Right lobe of liver (tissue), 6 donors: ENCODE measurements at places on chromosomes 12 and 14.
A peak's percentile ranks its signal among the peaks of the same experiment; 100 is the strongest.

- no peak overlapping the region for H3K27ac ChIP-seq
- no peak for DNase-seq
- H3K4me1 ChIP-seq, result no peaks in the 10 kb centered on the region
These were observed 73.9 kb upstream of the PRMT8 start for GRCh38 chr12:3417113-3417512.

DNA sequence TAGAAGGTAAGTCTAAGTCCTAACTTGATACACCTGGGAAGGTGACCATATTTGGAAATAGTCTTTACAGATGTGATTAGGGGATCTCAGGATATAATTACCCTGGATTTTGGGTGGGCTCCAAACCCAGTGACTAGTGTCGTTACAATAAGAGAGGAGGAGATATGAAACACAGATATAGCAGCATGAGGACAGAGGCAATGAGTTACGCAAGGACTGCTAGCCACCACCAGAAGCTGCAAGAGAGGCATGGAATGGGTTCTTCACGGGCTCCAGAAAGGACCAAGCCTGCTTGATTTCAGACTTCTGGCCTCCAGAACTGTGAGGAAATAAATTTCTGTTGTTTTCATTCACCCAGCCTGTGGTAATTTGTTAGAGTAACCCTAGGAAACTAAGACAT is 28.6 kb downstream of the FGFR1OP2 start:
- H3K36me3 ChIP-seq, result peaks cover 7% of the 10 kb centered on the region
- DNase-seq, result no peak
- no peak overlapping the region for H3K27ac ChIP-seq
- no peak overlapping the region for H3K4me3 ChIP-seq
- H3K27me3 ChIP-seq, result no peaks in the 10 kb centered on the region

GRCh38 chr12:27549801-27550652 is 26.0 kb downstream of the PPFIBP1 start:
- H3K4me3 ChIP-seq, result no peak overlapping the region
- no peaks in the 10 kb centered on the region for H3K36me3 ChIP-seq
- peaks cover 3% of the 10 kb centered on the region for H3K4me1 ChIP-seq
- no peaks in the 10 kb centered on the region for H3K27me3 ChIP-seq
- peak overlapping the region; percentile 75 for H3K27ac ChIP-seq

DNA sequence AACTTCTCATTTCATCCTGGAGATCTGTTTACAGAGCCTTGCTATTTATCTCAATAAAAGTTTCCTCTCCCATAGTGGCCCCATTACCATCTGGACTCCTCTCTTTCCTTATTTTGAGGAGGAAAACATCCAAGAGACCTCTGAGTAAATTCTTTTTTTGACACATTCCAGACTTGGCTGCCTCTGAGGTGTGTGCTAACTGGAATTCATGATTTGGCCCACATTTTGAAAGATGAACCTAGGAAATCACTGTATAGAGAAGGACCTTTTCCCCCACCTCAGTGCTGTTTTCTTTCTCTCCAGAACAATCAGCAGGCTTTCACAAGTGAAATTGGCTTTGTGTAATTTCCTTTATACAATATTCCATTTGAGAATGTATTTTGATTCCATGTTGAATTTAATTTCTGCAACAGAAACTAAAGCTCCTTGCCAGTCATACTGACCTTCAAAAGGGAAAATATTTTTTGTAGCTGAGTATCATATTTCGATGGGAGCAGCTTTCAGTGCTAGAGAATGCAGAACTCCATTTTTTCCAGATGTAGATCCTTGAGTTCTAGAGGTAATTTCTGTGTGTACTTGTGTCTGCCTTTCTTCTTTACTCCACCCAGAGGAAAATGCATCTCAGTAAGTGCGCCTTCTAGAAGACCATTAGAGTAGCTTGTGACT is 244.9 kb upstream of the RGS6 start:
- no peaks in the 10 kb centered on the region for H3K4me1 ChIP-seq
- no peaks in the 10 kb centered on the region for H3K27me3 ChIP-seq
- H3K27ac ChIP-seq, result no peak overlapping the region
- no peak for DNase-seq
- H3K4me3 ChIP-seq, result no peak overlapping the region

- H3K36me3 ChIP-seq, result no peaks in the 10 kb centered on the region
- no peak overlapping the region for H3K27ac ChIP-seq
- H3K27me3 ChIP-seq, result no peaks in the 10 kb centered on the region
- H3K4me1 ChIP-seq, result no peaks in the 10 kb centered on the region
- H3K4me3 ChIP-seq, result no peak overlapping the region
- no peak for DNase-seq
These were observed 88.1 kb upstream of the WSCD2 start for GRCh38 chr12:108040947-108041346.

GRCh38 chr14:69710378-69710777 is 56.6 kb upstream of the SRSF5 start:
- H3K4me3 ChIP-seq, result no peak overlapping the region
- H3K27ac ChIP-seq, result no peak overlapping the region
- H3K4me1 ChIP-seq, result peaks cover 8% of the 10 kb centered on the region
- peaks cover 25% of the 10 kb centered on the region for H3K36me3 ChIP-seq

GRCh38 chr12:6377667-6377994 is 2.3 kb upstream of the SCNN1A start:
- H3K4me3 ChIP-seq, result no peak overlapping the region
- no peaks in the 10 kb centered on the region for H3K4me1 ChIP-seq
- no peaks in the 10 kb centered on the region for H3K27me3 ChIP-seq
- no peaks in the 10 kb centered on the region for H3K36me3 ChIP-seq
- DNase-seq, result peak; percentile 77

DNA sequence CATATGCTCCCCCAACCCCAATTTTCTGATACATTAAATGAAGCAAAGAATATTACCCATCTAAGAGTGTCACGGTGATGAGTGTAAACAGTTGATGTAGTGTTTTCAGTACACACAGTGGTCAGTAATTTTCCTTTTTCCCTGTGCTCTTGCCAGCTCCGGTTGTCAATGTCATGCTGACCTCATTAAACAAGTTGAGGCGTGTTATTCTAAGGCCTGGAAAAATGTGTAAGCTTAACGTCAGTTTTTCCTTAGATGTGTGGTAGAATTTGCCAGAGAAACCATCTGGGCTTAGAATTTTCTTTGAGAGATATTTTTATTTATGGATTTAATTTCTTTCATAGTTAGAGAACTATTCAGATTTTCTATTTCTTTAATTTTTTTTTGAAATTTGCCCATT is 11.7 kb upstream of the SERPINA6 start:
- no peaks in the 10 kb centered on the region for H3K36me3 ChIP-seq
- H3K27me3 ChIP-seq, result no peaks in the 10 kb centered on the region
- H3K27ac ChIP-seq, result no peak overlapping the region
- no peak for DNase-seq
- H3K4me1 ChIP-seq, result peaks cover 30% of the 10 kb centered on the region
